Right atrium auricular region (tissue), 2 donors: ENCODE measurements at places on chromosomes 13 and 19. TPM values are rescaled to one million over a fixed set of nuclear protein-coding genes. Genes with fewer than 3 reads are reported as not detected.
A peak's percentile ranks its signal among the peaks of the same experiment; 100 is the strongest.

DNA sequence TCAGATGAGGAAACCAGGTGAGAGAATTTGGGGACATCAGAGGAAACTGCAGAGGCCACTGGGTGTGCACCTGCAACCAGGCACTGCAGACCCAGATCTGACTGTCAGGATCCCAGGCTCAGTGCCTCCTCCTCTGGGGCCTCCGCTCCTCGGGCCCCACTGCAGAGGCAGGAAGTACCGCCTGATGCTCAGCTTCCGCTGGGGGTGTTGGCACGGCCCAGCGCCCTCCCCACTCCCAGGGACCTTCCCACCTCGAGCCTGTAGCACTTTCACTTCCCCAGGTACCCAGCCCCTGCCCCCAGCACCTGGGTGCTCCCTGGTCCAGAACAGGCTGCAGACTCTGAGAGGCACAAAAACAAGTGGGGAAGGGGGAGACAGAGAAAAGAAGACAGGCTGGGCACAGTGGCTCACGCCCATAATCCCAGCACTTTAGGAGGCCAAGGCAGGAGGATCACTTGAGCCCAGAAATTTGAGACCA, 1.4 kb upstream of the CD37 start:
- no peak overlapping the region for H3K27ac ChIP-seq
- DNase-seq: no peak
- H3K4me1 ChIP-seq: peaks cover under 1% of the 10 kb centered on the region
- H3K36me3 ChIP-seq: peaks cover 17% of the 10 kb centered on the region

RETN gene
- not detected for total RNA-seq

DNA sequence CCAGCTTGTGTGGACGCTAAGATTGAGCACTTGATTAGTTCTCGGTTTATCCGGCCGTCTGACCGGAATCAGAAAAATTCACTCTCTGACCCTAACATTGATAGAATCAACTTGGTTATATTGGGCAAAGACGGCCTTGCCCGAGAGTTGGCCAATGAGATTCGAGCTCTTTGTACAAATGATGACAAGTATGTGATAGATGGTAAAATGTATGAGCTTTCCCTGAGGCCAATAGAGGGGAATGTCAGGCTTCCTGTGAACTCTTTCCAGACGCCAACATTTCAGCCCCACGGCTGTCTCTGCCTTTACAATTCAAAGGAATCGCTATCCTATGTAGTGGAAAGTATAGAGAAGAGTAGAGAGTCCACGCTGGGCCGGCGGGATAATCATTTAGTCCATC, 59.6 kb downstream of the ARHGAP35 start:
- H3K4me1 ChIP-seq: no peaks in the 10 kb centered on the region
- no peaks in the 10 kb centered on the region for H3K27me3 ChIP-seq

ZNF470 gene
- 2.5 TPM for total RNA-seq

CGB5 gene
- not detected for total RNA-seq

GRCh38 chr13:63700350-63700749, 2284.7 kb upstream of the PCDH20 start:
- H3K36me3 ChIP-seq: no peaks in the 10 kb centered on the region
- no peak overlapping the region for H3K27ac ChIP-seq
- H3K4me1 ChIP-seq: no peaks in the 10 kb centered on the region
- no peak for DNase-seq
- no peaks in the 10 kb centered on the region for H3K27me3 ChIP-seq

GRCh38 chr13:48994706-48995105, 19.0 kb downstream of the FNDC3A start:
- H3K27ac ChIP-seq: no peak overlapping the region
- no peaks in the 10 kb centered on the region for H3K27me3 ChIP-seq
- H3K4me1 ChIP-seq: no peaks in the 10 kb centered on the region
- no peak overlapping the region for H3K4me3 ChIP-seq
- no peaks in the 10 kb centered on the region for H3K36me3 ChIP-seq

- H3K4me3 ChIP-seq: no peak overlapping the region
- H3K27me3 ChIP-seq: no peaks in the 10 kb centered on the region
- no peaks in the 10 kb centered on the region for H3K36me3 ChIP-seq
- no peak overlapping the region for H3K27ac ChIP-seq
- no peaks in the 10 kb centered on the region for H3K4me1 ChIP-seq
Measured at GRCh38 chr13:74461011-74461410, 326.8 kb upstream of the KLF12 start.

- H3K27me3 ChIP-seq: no peaks in the 10 kb centered on the region
- H3K4me1 ChIP-seq: no peaks in the 10 kb centered on the region
- no peaks in the 10 kb centered on the region for H3K36me3 ChIP-seq
- no peak for DNase-seq
- H3K27ac ChIP-seq: no peak overlapping the region
- no peak overlapping the region for H3K4me3 ChIP-seq
Measured at GRCh38 chr13:113539822-113540221, 44.7 kb upstream of the TFDP1 start.

DNA sequence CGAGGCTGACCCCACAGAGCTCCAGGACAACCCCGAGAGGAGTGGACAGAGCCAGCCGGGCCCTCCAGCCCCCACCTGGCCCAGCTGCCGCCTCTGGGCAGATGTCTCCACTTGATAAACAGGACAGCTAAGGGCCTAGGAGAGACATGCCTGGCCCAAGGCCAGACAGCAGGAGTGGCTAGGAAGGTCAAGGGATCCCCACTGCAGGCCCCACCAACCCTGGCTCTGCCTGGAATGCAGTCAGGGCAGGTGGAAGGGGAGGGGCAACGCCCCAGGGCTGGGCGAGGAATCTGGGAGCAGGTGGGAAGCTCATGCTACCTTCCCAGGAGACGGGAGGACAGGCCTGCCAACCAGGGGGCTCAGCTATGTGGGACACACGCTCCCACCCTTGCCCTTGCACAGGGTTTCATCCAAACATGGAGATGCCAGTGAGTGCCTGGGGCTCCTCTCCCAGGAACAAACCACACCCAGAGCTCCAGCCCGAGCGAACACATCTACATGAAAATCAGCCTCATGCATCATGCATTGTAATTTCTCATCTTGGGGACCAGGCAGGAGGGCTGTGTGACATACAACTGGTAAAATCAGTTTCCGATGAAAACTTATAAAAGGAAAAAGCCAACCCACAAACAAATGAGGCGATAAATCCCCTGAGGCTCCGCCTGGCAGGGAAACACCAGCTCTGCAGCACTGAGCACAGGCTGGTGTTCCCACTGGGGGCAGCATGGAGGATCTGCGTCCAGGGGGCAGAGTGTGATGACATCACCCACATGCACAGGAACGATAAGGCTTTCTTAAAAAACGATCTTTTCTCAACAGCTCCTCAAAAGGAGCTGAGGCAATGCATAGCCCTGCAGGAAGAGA, 25.0 kb downstream of the SH3GL1 start:
- H3K27ac ChIP-seq: peak overlapping the region; percentile 91
- no peaks in the 10 kb centered on the region for H3K4me1 ChIP-seq
- DNase-seq: no peak
- no peaks in the 10 kb centered on the region for H3K27me3 ChIP-seq
- no peak overlapping the region for H3K4me3 ChIP-seq

HIF3A gene
- 123 TPM for total RNA-seq

DNA sequence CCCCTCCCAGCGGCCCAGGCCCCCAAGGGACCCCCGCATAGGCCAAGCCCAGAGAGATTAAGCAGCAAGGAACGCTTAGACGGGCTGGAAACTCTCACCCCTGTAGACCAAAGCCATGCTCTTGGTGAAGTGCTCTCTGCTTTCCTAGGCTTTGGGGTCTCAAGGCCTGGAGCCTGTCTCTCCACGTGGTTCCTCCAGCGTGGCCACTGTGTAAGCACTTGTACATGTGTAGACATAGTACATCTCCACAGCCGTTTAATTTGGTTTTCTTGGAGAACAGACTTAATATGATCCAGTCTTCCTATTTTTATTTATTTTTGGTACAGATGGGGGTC, 1.1 kb downstream of the NUDT19 start:
- no peaks in the 10 kb centered on the region for H3K36me3 ChIP-seq
- peak overlapping the region; percentile 74 for H3K4me3 ChIP-seq

GRCh38 chr13:106488686-106489085, 46.8 kb downstream of the EFNB2 start:
- no peak overlapping the region for H3K4me3 ChIP-seq
- peaks cover 12% of the 10 kb centered on the region for H3K36me3 ChIP-seq
- DNase-seq: no peak
- H3K4me1 ChIP-seq: no peaks in the 10 kb centered on the region
- H3K27me3 ChIP-seq: no peaks in the 10 kb centered on the region

GRCh38 chr19:5396096-5396939, 55.7 kb upstream of the PTPRS start:
- no peak for DNase-seq
- H3K36me3 ChIP-seq: no peaks in the 10 kb centered on the region
- H3K4me1 ChIP-seq: peaks cover 5% of the 10 kb centered on the region
- H3K4me3 ChIP-seq: no peak overlapping the region

- H3K36me3 ChIP-seq: no peaks in the 10 kb centered on the region
- H3K4me1 ChIP-seq: peaks cover 44% of the 10 kb centered on the region
- H3K27ac ChIP-seq: no peak within 1 kb of the TSS
- peaks cover 71% of the 10 kb centered on the region for H3K27me3 ChIP-seq
Measured at GRCh38 chr19:1752757-1753728, at the start of gene ONECUT3. ONECUT3 (plus strand) TSS chr19:1753506; CDS start chr19:1753663, 157 bp downstream.

- H3K27ac ChIP-seq: peak overlapping the region; percentile 65
- no peak for DNase-seq
- peaks cover 8% of the 10 kb centered on the region for H3K27me3 ChIP-seq
- H3K36me3 ChIP-seq: no peaks in the 10 kb centered on the region
- H3K4me1 ChIP-seq: no peaks in the 10 kb centered on the region
Measured at GRCh38 chr19:15195371-15196334, 5.1 kb downstream of the NOTCH3 start.

GRCh38 chr19:36089847-36090246, 21.1 kb upstream of the OVOL3 start:
- H3K27ac ChIP-seq: no peak overlapping the region
- H3K4me3 ChIP-seq: no peak overlapping the region
- no peak for DNase-seq
- H3K27me3 ChIP-seq: no peaks in the 10 kb centered on the region

AMER2 gene
- total RNA-seq: not detected

DNA sequence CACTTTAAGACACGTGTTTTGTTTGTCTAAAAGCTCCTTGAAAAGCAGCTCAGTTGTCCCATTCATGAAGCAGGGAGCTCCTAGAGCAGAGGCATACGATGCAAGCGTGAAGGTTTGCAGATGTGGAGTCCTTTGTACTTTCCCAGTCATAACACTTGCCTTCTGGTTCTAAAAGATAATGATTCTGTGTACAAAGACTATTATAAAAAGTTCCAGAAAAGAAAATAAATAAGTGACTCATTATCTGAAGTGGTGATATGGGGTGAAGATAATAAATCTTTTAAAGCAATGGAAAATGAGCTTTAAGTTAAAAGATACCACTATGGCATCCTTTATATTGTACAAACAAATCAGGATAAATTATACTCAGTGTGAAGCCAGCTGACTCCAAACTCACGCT, 569.9 kb downstream of the MYO16 start:
- no peaks in the 10 kb centered on the region for H3K36me3 ChIP-seq
- H3K4me1 ChIP-seq: no peaks in the 10 kb centered on the region
- H3K27me3 ChIP-seq: no peaks in the 10 kb centered on the region
- no peak overlapping the region for H3K4me3 ChIP-seq
- no peak for DNase-seq

- peak overlapping the region; percentile 87 for H3K27ac ChIP-seq
- DNase-seq: no peak
- no peaks in the 10 kb centered on the region for H3K36me3 ChIP-seq
- H3K4me3 ChIP-seq: peak overlapping the region; percentile 53
Measured at GRCh38 chr13:112968380-112968909, 569 bp upstream of the MCF2L start.

WASF3 gene
- 11.8 TPM for total RNA-seq

- no peaks in the 10 kb centered on the region for H3K4me1 ChIP-seq
- no peaks in the 10 kb centered on the region for H3K27me3 ChIP-seq
- no peak overlapping the region for H3K4me3 ChIP-seq
- no peak for DNase-seq
- no peak overlapping the region for H3K27ac ChIP-seq
Measured at GRCh38 chr13:87123987-87124784, 547.0 kb upstream of the SLITRK5 start.

- H3K27me3 ChIP-seq: no peaks in the 10 kb centered on the region
- H3K4me1 ChIP-seq: no peaks in the 10 kb centered on the region
- no peak for DNase-seq
- peaks cover 9% of the 10 kb centered on the region for H3K36me3 ChIP-seq
- H3K27ac ChIP-seq: no peak overlapping the region
Measured at GRCh38 chr13:49110913-49111170, 109.3 kb upstream of the MLNR start.

TMEM145 gene
- 0.94 TPM for total RNA-seq

GRCh38 chr13:99975626-99976025, 4.1 kb upstream of the ZIC5 start:
- H3K4me3 ChIP-seq: no peak overlapping the region
- peaks cover 27% of the 10 kb centered on the region for H3K4me1 ChIP-seq
- DNase-seq: peak; percentile 26
- H3K36me3 ChIP-seq: no peaks in the 10 kb centered on the region

DNA sequence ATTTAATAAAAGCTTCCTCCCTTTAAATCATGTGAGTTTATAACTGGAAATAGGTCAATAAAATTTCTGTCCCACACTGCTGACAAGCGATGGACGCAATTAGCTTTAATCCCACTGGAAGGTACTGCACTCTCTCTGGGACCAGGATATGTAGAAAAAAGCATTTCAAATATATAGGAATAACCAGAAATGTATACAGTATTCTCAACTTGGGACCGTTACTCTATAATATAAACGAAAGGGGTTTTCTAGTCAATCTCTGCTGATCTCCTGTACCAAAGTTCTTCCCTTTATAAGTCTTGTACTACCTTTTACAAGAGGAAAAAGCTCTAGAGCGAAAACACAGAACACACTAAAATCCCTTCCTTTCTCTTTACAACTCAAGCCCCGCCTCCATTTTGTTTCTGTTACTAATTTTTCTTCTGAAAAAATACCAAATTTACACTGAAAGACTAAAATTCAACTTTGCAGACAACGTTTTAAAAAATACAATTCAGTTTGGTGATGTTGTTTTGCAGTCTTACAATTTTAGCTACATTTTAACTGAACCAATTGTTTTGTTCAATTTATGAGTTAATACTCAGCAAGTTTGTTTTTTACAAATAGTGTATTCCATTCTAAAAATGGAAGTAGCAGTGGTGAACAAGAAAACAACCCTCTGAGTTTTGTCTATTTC, 1.7 kb upstream of the USPL1 start:
- no peaks in the 10 kb centered on the region for H3K4me1 ChIP-seq
- no peak for DNase-seq
- no peaks in the 10 kb centered on the region for H3K36me3 ChIP-seq
- H3K27me3 ChIP-seq: no peaks in the 10 kb centered on the region

- H3K4me1 ChIP-seq: no peaks in the 10 kb centered on the region
- no peaks in the 10 kb centered on the region for H3K27me3 ChIP-seq
- no peak overlapping the region for H3K4me3 ChIP-seq
- no peak overlapping the region for H3K27ac ChIP-seq
- no peak for DNase-seq
- no peaks in the 10 kb centered on the region for H3K36me3 ChIP-seq
Measured at GRCh38 chr13:48216204-48216711, 16.7 kb upstream of the ITM2B start.

- H3K4me1 ChIP-seq: peaks cover 27% of the 10 kb centered on the region
- no peak overlapping the region for H3K27ac ChIP-seq
- no peak for DNase-seq
- H3K27me3 ChIP-seq: peaks cover 4% of the 10 kb centered on the region
- no peak overlapping the region for H3K4me3 ChIP-seq
Measured at GRCh38 chr19:48442116-48443035, 3.4 kb upstream of the GRWD1 start.
